G401 (cell line): ENCODE measurements at places on chromosomes 4 and X. TPM values are rescaled to one million over a fixed set of nuclear protein-coding genes. Genes with fewer than 3 reads are reported as not detected.

DNA sequence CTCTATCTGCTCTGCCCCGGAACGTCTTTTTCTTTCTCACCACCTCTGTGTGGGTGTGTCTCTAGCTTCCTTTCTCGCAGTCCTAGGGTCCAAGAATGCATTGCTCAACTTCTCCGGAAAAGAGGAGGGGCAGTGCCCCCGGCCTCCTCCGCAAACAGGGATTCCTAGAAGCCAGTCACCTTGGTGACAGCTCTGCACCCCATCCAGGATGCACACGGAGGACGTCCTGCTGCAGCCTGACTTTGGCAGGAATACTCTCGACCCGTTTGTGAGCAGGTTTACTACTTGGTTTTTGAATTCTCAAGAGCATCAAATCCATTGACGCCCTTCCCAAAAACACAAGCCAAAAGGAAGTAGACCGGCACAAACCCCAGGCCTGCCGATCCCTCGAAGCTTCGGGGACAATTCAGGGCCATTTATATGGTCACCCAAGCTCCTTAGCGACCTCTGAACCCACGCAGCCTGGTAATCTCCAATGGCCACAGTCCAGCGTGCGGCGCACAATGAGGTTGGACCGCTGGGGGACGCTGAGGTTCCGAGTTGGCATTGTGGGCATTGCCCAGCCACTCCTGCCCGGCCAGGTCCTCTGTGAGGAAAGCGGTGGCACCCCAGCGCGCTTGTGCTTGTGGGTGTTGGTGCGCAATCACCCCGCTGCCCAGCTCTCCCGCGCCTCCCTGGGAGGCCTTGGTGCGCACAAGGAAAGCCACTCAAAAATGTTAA is 9.8 kb downstream of the NKX3-2 start:
- DNase-seq = no peak

GRCh38 chr4:55122235-55122634 is 3.2 kb downstream of the KDR start:
- DNase-seq = no peak

DNA sequence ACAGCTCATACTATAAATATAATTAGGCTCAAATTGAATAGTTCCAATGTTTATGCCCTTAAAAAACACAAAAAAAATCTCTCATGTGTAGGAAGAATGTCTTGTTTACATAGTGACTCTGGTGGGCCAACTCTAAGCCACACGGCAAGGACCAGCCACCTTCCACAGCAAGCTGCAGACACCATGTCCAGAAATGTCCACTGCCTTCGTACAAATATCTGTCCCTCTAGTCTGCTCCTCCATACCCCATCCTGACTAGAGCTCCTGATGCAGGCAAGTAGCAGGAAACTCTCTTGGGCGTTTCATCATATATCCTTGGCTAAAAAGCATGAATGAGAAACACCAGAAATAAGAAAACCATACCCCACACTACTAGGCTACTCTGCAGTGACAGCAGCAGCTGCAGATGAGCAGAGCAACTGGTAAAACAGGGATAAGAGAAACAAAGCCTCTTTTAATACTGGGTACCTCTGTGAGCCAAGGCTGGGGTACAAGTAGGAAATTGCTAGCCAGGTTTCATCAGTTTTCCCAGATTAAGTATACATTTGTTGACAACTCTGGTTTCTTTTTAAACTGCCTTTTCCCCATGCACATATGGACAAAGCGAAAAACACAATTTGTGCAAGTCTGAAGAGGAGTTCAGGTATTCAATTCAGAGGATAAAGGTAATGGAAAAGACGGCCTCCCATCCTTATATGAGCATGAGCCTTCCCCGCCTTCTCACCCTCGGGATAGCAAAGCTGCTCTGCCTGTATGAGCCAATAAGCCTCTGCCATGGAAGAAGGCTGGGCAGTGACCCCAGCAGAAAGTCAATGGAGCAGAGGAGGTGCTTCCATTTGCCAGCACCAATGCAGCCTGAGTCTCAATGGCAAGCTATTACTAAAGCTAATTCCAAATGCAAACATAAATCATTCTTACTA is 245.4 kb downstream of the DCLK2 start:
- no peak for DNase-seq

DNA sequence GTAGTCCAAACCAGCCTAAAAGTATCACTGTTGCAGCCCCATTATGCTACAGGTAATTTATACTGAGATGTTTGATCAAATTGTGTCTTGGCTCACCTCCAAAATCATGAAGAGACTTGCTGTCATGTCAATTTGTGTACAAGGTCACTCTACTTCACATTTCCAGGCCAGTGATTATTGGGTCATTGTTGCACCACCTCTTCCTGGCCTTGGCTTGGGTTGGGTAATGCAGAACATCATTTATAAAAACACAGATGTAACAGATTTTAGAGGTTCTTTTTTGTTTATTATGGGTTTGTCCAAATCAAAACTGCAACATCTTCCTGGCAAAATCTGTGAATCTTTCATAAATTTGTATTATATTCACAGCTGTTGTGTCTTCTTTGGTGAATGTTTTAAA is 459.5 kb downstream of the ANKRD50 start:
- DNase-seq = no peak

DNA sequence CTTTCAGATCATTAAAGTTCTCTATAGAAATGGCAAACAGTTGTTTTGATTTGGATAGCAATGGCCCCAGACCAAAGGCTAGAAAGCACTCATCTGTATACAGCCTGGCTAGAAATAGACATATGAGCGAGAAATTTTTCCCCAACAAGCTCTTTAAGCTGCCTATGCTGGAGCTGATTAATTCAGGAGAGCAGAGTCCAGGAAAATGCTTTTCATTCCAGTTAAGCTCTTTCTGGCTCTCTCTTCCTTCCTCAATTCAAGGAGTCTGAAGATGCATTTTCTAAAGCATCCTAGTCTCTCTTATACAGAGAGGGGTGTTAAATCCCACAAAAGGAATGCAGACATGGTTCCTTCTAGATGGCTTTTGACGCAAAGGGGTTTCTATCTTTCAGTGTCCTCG is 141.7 kb upstream of the RAI2 start:
- DNase-seq = no peak

- no peak for DNase-seq
These were observed 187.8 kb downstream of the FRAS1 start for GRCh38 chr4:78244705-78245485.

Gene PCDH10
- total RNA-seq = 2.3 and 3.3 TPM in 2 replicates

Gene CABS1
- total RNA-seq = not detected in 2 replicates

Gene CT55
- not detected in 2 replicates for total RNA-seq
